Activated CD4-positive, alpha-beta T cell treated with anti-CD3 and anti-CD28 coated beads for 24 hours (primary cell): ENCODE measurements at places on chromosomes 7 and 10.

GRCh38 chr10:88066876-88067275 is 203.5 kb downstream of the PTEN start:
- no peak for DNase-seq

DNA sequence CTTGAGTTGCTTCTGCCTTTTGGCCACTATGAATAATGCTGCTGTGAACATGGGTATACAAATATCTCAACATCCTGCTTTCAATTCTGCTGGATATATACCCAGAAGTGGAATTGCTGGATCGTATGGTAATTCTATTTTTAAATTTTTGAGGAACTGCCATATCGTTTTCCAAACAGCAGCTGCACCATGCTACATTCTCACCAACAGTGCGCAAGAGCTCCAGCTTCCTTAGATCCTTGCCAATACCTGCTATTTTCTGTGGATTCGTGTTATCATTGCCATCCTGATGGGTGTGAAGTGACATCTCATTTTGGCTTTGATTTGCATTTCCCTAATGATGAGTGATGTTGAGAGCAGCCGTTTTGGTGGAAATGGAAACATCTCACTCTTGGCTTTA is 26.7 kb downstream of the FRMD4A start:
- no peak for DNase-seq

DNA sequence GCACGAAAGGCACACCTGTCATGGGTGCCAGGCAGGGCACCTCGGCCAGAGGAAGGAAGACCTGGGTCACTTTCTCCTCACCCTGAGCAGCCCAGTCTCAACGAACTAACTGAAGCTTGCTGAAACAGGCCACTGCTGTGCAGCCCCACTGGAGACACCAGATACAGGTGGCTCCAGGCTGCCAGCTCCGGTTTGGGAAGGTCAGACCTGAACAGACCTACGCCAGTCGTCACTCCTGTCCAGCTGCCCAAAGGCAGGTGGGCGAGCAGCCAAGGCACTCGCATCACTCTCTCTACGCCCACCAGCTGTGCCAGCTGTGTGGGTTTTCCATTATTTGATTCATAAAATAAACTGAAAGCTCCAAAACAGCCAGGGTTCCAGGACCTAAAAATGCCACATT is 256.1 kb downstream of the ZMYND11 start:
- DNase-seq, result no peak

DNA sequence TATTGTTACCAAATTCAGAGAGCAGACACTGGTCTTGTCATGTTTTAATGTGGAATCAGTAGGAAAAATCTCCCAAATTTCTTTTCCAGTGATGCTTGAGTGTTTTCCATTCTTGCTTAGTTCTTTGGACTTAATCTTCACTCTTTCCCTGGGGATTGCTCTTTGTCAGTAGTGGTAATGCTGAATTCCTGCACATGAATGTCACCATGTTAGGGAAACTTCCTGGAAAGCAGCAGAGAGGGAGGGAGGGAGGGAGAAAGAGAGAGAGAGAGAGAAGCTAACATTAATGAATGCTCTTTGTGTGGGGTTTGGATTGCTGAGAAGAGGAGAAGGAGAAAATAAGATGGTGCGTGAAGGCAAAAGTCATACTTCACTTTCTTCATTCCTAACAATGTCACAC is 295.3 kb upstream of the COBL start:
- DNase-seq, result no peak

- DNase-seq, result no peak
Observed at GRCh38 chr7:148223738-148224137, 366.8 kb upstream of the C7orf33 start.

- DNase-seq, result no peak
Observed at GRCh38 chr10:129329385-129330055, 137.5 kb upstream of the MGMT start.

DNA sequence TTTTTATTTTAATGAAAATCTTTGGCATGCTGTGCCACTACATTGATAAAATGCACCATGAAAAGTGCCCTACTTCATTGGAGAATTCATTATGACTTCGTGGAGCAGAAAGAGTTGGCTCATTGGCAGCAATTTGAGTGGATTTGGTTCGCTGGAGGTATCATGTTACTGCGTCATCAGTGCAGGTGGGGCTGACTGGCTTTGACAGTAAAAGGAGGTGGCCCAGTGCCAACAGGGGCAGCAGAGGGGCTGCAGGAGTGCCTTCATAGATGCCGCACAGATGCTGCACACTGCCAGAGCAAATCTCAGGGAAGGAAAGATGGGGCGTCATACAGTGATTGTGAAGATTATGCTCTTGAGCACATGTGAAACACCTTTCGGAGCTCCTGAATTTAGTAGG is 22.2 kb downstream of the FZD1 start:
- no peak for DNase-seq

GRCh38 chr7:133606991-133607390 is 354.1 kb downstream of the EXOC4 start:
- DNase-seq, result no peak

DNA sequence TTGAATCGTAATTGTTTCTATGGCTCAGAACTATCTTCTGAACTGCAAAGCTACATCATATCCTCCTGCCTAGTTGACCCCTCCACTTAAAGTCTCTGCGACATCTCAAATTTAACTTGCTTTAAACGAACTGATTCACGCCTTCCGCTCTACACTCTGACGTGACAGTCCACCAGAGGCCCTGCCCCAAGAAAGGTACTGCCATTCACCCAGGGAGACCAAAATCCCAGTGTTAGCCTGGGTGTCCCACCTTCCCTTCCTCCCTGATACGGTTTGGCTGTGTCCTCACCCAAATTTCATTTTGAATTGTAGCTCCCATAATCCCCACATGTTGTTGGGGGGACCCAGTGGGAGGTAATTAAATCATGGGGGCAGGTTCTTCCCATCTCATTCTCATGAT is 90.8 kb downstream of the CPXM2 start:
- DNase-seq, result no peak

GRCh38 chr10:33938001-33938400 is 603.5 kb upstream of the NRP1 start:
- DNase-seq, result no peak

DNA sequence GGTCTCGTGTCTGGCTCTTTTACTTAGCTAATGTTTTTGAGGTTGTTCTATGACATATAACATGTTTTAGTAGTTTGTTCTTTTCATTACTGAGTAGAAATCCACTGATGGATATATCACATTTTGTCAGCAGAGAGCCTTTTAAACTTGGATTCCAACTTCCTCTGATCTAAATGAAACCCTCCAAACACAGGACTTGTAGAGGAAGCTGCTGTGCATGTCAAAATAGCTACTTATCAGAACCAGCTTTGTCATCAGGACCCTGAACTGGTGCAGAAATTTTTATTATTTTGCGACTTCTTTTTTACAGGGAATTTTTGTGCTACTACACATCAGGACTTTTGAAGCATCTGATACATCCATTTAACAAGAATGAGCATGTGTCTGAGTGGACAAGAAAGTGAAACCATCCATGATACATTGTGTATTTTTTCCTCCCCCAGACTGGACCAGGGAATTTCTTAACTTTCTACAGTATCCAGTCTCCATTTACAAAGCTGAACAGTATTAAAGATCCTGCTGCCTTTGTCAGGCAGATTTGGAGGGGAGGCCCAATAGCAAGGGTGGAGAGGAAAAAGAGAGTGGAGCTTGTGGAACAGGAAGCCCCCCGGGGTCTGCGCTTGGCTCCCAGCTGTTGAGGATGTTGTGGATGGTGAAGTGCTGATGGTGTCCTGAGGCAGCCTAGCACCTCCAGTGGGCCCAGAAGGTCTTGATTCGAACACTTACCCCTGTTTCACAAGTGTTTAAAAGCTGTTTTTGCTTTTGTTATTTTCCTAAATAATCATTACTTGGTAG is 29.3 kb upstream of the MTPAP start:
- no peak for DNase-seq

DNA sequence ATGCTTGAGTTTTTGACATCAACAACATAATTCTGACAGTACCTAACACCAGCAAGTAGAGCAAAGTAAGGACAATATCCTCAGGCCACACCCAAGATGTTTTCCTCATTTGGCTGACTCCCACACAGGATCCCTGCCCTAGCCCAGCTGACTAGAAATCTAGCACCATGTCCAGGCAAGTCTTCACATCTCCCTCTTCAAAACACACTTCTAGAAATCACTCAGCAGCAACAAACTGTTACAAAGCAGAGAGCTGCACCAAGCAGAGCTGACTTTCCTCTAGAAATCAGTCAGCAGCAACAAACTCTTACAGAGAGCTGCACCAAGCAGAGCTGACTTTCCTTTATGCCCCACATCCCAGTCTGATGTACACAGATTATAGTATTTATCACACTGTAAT is 7.7 kb downstream of the TMEM168 start:
- no peak for DNase-seq

DNA sequence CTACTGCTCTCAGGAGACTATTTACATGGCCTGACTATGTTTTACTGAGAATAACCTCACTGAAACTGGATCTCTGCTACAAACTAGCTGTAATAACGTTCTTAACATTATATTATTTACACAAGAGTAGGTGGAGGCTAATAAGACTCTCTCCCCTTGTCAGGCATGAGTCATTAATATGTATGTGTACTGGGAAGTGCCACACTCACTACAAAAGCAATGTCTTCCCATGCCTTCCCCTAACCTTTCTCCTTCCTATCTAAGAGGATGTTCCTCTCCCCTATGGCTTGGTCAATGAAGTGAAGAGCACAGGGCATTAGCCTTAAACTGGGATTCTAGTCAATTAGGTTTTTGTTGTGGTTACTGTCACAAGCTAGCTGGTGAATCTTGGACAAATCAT is 147.9 kb downstream of the DGKB start:
- no peak for DNase-seq

DNA sequence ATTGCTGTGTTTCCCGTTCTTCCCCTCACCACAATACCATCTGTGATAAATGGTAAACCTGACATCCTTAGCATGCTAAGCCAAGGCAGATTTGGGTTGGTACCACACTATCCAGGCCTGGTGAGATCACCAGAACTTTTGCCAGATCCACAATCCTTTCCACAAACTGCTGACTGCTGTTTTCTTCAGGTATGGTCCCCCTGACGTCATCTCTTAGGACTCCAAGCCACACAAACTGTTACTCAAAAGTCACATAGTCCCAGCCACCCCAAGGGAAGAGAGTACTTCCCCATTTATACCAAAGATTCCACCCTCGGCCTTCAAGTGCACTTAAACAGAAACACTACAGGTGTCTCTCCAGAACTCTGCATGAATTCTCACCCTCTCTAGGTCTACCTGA is 34.8 kb downstream of the SLC25A13 start:
- DNase-seq, result no peak

DNA sequence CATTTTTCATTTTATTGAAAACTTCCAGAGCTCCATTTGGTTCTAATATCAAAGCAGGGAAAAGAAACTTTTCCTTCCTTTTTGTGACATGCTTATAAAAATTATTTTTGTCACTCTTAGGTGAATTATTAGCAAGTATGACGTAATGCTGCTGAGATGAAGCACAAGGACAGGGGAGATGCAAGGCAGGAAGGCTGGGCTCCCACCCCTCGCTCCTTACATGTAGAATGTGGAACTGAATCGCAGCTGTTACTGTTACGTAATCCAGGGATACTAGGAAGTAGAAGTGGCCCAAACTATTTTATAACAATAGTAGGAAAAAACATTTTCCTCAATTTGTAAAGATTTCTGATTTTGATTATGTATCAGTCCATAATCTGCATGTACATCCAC is 17.1 kb upstream of the GTPBP4 start:
- no peak for DNase-seq

DNA sequence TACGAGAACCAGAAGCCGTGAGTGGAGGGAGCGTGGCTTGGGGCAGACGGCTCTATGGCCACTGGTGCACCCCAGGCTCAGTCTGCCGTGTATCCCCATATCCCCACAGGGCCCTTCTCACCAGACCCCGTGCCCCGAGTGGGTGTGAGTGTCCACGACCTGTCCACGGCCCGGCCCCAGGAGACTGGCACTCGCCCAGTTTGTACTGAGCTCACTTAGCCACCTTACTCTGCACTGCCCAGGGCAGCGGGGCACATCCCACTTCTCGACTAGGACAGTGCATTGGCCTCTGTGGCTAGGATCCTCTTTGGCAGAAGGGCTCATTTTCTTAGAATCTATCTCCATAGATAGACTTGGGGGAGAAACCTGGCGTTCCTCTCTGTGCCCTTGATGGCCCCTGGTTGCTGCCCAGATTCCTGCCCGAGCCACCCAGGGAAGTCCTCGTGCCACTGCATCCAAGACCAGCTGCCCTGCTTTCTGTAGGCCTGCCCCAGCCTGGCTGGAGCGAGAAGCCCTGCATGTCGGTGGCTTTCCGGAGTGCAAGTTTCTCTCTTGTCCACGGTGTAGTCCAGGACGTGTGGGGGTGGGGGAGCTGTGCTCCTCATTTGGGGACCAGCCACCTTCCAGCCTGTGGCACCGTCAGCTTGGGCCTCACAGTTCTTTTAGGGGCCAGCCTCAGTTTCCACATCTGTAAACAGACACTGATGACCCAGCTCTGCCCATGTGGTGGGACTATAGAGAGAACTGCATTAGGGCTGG is 11.9 kb downstream of the TMEM120A start:
- no peak for DNase-seq

DNA sequence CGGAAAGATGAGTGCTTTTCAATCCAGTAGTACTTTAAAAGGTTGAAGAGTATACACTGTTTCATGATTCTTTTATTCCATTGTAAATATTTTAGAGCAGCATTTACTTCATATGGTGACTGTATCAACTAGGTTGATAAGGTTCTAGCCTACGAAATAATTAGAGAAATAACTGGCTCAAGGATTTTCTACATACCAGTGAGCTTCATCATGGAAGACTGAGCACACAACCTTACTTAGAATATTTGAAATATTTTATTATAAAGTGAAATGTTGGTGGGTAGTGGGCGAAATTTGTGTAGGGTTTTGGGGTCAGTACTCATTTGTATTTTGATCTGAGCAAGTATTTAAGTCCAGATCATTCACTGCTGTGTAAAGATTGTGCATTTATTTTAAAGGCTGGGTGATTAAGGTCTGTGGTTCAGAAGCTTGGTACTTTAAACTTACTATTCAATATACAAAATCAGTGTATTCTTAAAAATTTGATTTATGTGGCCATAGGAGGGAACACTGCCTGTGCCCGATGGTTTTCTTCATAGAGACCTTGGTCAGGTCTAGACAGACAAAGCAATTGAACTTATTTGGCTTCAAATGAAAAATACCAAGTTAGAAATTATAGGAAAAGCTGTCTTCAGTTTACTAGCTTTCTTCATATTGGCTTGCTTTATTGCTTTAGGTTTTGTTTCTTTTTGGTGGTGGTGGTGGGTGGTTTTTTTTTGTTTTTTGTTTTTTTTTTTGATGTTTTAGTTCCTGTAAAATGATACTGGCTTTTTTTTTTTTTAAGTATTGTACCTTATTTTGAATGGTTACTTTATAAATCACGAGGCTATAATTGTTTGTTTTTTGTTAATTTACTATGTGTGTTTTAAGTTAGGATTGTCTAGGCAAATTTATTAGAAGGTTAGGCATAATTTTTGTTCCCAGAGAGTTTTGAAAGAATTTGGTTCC is 3.0 kb downstream of the KMT2E start:
- no peak for DNase-seq

- no peak for DNase-seq
Observed at GRCh38 chr7:3370068-3370830, 69.2 kb downstream of the SDK1 start.

DNA sequence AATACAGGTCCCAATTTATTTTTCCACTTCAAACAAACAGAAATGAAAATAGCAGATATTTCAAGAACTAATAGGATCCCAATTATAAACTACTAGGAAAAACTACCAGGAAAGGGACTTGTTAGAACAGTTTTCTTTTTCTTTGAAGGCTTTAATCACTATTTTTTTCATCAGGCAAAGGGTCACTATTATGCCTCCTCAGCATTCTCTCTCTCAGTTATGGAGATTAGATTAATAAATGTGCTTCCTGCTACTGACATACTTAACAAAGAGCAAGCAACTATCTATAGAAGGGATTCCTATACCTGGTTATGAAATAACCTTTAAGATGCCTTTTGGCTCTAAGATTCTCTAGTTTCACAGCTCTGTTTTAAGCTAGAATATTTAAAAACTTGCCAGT is 71.0 kb upstream of the OGDHL start:
- no peak for DNase-seq
